ENCODE measurements at places on chromosomes 1 and 21.
A peak's percentile ranks its signal among the peaks of the same experiment; 100 is the strongest.

- no peak for DNase-seq
These were observed 24.9 kb upstream of the FMO2 start for GRCh38 chr1:171160211-171160610.

DNA sequence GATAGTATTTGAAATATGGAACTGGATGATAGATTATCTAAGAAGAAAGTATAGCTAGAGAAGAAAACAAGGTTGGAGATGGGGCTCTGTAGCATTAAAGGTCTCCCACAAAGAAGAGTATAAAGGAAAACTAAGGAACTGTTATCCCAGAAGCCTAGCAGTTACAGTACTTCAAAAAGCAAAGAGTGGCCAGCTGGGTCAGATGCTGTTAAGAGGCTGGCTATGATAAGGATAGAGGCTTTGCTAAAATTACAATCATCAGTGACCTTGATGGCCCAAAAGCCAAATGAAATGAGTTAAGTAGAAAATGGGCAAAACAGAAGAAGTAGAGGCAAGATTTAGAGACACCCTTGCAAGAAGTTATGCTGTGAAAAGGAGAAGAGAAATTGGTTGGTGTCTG is 25.1 kb upstream of the ANGPTL1 start:
- no peak for DNase-seq

- no peak for DNase-seq
These were observed 265.2 kb downstream of the BRINP3 start for GRCh38 chr1:190212450-190212849.

- no peak for DNase-seq
These were observed 39.0 kb upstream of the F3 start for GRCh38 chr1:94580367-94581115.

GRCh38 chr1:159015440-159015909 is 5.8 kb downstream of the IFI16 start:
- DNase-seq, result no peak

- no peak for DNase-seq
These were observed 1.8 kb downstream of the SWT1 start for GRCh38 chr1:185158800-185159199.

- no peak for DNase-seq
These were observed 9.1 kb upstream of the SLC19A1 start for GRCh38 chr21:45551316-45551715.

GRCh38 chr1:8763888-8764287 is 53.6 kb downstream of the RERE start:
- peak; percentile 13 for DNase-seq

GRCh38 chr21:25895565-25896205 is 160.9 kb downstream of the GABPA start:
- peak; percentile 41 for DNase-seq

DNA sequence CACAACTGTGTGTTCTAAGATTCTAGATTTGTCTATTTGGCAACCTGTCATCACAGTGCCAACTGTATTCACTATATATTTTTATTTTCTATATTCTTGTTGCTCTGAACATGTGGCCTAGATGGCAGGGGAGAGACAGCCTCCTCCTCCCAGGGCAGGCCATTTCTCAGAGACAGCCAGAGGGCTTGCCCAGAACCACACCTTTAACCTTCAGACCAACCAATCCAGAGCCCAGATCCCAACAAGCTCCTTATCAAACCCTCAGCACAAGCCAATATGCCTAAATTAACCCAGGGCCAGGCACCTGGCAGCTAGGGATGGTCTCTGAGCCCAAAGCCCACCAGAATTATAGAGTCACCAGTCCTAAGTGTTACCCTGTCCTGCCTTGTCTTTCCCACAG is 19.3 kb downstream of the TRIM11 start:
- DNase-seq, result no peak

DNA sequence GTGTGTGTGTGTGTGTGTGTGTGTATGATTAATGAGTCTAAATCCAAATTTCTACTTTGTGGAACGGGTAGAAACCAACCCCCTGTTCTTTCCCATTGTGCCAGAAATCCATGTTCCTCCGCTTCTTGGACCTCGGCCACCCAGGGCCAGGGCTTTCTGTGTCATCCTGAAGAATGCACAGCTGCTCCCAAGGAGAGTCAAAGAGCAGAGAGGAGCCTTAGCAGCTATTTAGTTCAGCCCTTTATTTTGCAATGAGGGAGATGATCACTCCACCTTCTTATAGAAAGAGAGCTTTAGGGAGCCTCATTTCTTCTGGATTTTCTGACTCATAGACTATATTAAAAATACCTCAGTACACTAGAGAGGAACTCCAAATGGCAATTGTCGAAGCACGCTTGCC is 489.3 kb upstream of the VAMP3 start:
- no peak for DNase-seq

DNA sequence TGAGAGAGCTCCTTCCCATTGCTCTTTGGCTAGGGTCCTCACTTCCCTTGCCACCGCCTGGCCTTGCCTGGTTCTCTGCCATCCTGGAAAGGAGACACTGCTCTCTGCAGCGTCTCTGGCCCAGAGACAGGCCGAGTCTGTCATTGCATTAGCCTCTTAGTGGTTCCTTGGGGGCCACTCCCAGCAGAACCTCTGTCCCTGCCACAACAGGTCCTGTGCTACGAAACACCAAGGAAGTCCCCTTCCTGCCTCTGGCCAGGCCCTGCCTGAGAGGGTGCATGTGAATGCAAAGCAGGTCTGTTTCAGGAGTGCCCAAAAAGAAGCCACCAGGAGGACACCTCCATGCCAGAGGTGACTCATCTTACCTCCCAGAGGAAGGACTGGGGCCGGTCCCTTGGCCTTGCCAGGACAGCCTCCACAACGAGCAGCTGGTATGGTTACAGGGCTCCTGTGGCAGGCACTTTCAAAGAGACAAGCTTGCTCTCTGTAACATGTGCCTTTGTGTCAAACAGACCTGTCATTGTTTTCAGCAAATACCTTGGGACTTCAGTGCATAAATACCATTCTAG is 59.6 kb downstream of the VPS26C start:
- DNase-seq, result no peak

GRCh38 chr1:9447215-9447960 is 91.9 kb upstream of the SLC25A33 start:
- DNase-seq, result no peak

- DNase-seq, result peak; percentile 28
These were observed 27.3 kb upstream of the A3GALT2 start for GRCh38 chr1:33348194-33348593.

- peak; percentile 1 for DNase-seq
These were observed 342.2 kb downstream of the CAMTA1 start for GRCh38 chr1:7127322-7128075.

DNA sequence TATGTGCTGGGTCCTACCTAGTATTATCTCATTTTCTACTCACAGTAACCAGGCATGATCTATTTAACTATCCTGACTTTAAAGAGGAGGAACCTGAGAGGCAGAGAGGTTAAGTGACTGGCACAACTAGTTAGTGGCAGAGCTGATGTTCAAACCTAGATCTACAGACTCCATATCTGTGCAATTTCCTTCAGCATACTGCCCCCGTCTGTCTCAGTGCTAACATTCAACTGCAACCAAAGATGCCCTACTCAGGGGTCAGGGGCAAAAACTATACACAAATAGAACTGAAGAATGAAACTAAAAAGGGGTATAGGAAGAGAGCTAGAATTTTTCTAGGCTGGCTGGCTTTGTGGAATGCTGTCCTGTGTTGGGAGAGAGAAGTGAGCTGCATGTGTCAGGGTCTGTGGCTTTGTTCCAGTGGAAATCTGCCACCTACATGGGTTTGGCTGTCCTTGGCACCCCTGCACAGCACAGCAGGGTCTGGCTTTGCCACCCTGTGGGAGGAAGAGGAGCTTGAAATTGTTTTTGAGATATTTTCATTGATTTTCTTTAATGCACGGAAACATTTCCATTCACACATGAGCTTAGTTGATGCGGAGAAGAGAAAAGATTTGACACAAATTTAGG is 368.5 kb downstream of the RPS6KC1 start:
- no peak for DNase-seq

GRCh38 chr1:19878637-19878985 is 3.6 kb upstream of the OTUD3 start:
- DNase-seq, result no peak

- DNase-seq, result no peak
These were observed 191.1 kb upstream of the NFIA start for GRCh38 chr1:60891281-60891680.

DNA sequence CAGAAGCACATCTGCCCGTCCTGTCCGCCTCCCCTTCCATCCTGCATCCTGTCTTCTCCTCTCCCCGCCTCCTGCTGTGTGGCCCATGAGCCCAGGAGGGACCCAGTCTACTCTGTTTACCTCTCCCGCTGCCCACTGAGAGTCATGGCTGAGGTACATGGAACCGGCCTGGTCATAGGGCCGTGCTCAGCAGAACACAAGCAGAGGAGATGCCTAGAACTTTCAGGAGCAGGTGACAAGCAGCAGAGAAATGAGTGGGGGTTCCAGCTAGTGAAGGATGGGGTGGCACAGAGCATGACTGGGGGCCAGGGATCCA is 70.8 kb downstream of the ATP5PO start:
- no peak for DNase-seq

GRCh38 chr1:232773752-232774151 is 31.5 kb upstream of the MAP10 start:
- no peak for DNase-seq

DNA sequence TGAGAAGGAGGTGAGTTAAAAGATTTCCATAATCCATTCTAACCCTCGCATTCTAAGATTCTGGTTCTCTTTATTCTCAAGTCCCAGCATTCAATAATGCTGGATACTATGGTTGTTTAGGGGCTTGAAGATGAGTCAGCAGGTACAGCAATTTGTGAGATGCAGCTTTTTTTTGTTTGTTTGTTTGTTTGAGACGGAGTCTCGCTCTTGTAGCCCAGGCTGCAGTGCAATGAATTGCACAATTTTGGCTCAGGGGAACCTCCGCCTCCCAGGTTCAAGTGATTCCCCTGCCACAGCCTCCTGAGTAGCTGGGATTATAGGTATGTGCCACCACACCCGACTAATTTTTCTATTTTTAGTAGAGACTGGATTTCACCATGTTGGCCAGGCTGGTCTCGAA is 23.3 kb downstream of the EIF4G3 start:
- no peak for DNase-seq

DNA sequence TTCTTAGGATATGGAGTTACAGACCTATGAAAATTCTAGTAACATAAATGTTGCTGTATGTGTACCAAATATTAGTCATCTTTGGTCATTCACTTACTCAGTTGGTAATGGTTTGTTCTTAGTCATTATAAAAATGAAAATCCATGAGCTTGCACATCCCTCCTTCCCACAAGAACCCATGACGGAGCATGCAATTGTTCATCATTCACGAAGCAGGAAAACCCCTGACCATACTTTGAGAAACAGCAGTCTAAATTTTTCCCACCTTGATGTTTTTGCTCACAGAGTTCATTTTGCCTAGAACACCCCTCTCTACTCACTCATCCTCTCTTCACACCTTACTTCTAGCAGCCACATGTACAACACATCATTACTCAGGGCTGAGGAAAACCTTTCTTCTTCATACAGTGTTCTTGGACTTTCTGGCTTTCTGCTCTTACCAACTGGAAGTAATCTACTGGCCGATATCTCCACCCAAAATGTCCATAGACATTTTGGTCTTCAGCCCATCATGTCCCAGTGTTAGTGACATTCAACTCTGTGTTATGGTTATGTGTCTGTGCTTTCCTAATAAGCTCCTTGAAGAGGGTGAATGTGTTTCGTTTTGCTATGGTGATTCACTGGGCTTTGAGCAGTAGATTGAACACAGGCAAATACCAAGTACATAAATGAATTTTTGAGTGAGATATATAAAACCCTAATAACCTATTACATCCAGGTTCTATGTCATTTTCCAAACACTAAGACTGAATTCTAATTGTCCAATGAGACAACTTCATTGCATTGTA is 189.9 kb downstream of the ZC3H11B start:
- no peak for DNase-seq

DNA sequence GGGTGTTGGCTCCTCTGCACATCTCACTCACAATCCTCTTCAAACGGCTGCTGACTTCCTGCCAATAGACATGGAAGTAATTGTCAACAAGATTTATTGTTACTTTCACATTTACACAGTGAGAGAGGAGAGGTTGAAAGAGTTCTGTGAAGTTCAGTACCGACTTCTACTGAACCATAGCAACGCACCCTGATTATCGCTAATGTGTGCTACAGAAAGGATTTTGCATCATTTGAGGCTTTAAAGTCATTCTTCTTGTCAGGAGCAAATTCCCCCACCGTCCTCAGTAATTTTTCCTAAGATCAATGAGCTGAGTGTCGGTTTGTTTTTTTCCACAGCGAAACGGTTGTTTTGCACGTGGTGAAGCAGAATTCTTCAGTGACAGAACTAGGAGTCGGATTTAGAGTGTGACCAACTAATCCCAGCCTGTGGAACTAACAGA is 361.0 kb downstream of the ADGRL2 start:
- DNase-seq, result no peak

- DNase-seq, result no peak
These were observed 76.7 kb downstream of the GFI1 start for GRCh38 chr1:92409946-92410549.

GRCh38 chr1:226268421-226269124 is 40.4 kb downstream of the LIN9 start:
- DNase-seq, result no peak

- no peak for DNase-seq
These were observed 57.9 kb upstream of the S1PR1 start for GRCh38 chr1:101178688-101179491.

DNA sequence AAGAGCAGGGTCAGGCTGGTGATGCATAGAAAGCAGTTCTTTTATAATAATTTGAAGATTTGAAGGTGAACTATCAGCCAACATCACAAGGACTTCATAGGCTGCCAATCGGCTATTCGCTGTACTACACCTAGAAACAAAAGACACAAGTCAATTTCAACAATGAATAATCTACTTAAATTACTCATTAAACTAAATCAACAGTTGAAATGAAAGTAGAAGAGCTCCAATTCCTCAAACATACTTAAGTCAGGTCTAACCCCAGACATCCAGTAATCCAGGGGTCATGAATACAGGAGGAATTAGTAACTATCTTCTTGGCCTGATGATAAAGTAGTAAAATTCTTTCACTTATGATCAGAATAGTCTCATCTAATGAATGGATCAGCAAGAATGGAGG is 64.5 kb downstream of the PCSK9 start:
- DNase-seq, result no peak

All from neural progenitor cell (in vitro differentiated cells).